Esophagus squamous epithelium (tissue), 5 donors: ENCODE measurements at places on chromosomes 5 and 9.

DNA sequence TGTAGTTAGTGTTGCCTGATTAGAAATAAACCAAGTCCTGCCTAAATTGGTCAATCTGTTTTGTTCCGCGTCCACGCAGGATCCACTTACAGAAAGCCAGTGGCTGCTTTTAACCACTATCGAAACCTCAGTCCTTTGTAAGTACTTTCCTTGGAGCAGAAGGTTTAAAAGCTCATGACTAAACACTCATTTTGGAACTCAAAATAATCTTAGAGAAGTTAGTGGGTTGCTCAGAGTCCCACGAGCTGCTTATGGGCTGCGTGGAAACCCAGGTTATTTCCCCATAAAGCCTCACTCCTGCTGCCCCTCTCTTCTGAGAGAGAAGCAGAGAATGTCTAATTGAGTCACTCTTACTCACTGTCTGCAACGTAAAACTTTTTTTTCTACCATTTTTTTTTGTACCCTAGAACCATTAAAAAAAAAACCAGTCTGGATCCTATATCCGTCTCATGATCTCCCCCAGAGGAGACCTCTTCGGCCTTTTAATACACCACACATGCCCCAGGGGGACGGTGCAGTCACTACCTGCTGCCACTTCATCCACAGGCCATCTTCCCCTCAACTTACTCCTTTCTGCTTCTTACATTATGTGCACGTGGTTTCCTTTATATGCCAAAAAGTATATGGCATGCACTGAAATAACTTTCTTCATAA is 7.6 kb downstream of the BASP1 start:
- DNase-seq, result no peak

GRCh38 chr5:139474890-139475791 is 4.3 kb downstream of the SMIM33 start:
- DNase-seq, result no peak

GRCh38 chr9:124882231-124882630 is 20.3 kb downstream of the ARPC5L start:
- no peak for DNase-seq

- DNase-seq, result no peak
These were observed 9.3 kb downstream of the HMGXB3 start for GRCh38 chr5:150009671-150010387.

- no peak for DNase-seq
These were observed 49.7 kb downstream of the FER start for GRCh38 chr5:108797396-108797795.

DNA sequence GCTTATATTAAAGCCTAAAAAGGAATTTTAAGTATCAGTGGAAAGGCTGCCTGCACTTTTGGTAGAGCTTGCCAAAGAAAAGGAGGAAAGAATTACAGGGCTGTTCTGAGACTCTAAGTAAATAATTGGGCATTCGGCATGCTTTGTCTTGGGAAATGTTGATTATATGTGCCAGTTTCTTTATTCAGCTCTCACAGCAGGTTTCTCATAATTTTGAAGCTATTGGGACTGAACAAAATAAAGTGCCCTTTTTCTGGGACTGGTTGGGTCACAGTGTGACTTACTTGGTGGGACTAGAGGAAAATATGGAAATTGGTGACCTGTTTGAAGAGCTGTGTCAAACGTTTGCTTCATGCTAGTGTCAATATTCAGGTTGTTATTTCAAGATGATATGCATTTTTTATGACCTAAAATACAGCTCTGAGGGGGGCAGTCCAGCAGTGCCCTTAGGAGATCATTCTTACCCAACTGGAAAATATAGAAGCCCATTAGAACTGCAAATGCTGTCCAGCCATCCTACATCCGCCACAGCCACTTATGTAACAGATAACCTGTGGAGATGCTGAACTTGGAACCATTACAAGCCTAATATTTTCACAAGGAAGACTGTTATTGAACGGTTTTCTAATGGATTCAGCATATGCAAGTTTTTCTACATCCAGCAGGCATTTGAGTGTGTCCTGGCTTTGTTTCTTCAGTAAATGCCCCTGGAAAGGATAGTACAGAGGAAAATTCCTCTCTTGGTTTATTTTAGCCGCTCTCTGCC is 122.4 kb downstream of the SNCAIP start:
- no peak for DNase-seq

GRCh38 chr5:175468892-175469291 is 9.5 kb upstream of the SFXN1 start:
- DNase-seq, result no peak
